ENCODE measurements at places on chromosomes 11 and 22. TPM values are rescaled to one million over a fixed set of nuclear protein-coding genes. Genes with fewer than 3 reads are reported as not detected.

DNA sequence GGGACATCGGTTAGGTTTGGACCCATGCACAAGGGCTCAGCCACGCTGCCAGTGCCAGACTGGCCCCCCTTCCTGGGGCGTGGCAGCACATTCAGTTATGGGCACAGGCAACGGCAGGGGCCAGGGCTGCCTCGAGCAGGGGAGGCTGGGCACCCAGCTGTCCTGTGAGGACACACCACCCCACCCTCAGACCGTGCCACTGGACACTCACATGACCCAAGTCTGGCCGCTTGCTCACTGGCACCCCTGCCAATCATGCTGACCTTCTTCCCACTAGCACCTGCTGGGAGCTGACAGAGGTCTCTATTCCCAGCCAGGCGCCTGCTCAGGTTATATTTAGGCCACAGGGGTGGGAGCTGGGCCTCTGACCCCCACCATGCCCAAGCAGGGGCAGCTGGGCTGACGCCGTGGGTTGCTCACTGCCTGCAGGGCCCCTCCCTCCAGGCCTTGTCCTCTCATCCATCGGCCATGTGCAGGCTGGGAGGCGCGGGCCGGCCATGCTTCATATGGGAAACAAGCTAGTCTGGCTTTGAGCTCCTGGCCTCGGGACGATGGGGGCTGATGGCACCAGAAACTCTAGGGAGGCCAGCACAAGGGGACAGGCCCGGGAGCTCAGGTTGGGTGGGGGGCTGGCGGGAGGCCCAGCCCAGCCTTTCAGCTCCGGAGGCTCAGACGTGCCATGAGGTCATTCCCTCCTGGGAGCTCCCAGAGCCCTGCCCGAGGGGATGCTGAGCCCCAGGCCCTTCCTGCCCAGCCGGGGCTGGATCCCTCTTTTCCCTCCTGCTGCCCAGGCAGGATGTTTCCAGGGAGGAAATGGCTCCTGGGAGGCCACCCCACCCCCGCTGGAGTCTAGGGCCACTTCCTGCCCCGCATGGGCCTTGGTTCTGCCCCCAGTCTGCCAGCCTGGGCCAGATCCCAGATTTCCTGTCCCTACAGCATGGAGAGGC lies 15.2 kb upstream of the TBX1 start:
- no peak for DNase-seq

DNA sequence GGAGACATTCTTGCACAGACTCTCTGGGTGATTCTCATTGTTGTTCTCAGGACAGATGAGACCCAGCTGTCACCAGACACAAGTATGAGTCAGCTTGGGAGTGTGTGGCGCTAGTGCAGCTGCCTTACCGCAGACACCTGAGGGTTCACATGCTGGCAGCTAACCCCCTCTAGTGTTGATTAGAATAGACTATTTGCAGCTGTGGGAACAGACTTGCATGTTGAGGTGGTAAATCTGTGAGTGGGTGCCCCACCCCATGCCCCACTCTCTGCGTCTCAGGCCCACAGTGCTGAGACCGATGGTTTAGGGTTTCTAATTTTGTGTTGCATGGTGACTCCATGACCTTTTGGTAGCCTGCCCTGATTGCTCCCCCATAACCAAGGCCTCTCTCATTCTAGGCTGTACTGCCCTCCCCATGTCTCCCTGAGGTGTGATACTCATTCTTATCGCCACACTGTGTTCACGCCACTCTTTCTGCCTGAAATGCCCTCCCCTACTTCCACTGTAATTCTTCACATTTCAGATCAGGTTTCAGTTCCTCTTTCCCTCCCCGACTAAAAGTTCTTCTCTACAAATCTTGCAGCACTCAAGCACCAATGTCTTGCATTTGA lies 73.7 kb upstream of the KIRREL3 start:
- peak; percentile 72 for DNase-seq

Gene FOLH1
- total RNA-seq: not detected

GRCh38 chr22:26718905-26719304 lies 61.5 kb downstream of the MIAT start:
- DNase-seq: peak; percentile 91

- no peak for DNase-seq
These were observed 25.9 kb downstream of the MRGPRG start for GRCh38 chr11:3192511-3193372.

DNA sequence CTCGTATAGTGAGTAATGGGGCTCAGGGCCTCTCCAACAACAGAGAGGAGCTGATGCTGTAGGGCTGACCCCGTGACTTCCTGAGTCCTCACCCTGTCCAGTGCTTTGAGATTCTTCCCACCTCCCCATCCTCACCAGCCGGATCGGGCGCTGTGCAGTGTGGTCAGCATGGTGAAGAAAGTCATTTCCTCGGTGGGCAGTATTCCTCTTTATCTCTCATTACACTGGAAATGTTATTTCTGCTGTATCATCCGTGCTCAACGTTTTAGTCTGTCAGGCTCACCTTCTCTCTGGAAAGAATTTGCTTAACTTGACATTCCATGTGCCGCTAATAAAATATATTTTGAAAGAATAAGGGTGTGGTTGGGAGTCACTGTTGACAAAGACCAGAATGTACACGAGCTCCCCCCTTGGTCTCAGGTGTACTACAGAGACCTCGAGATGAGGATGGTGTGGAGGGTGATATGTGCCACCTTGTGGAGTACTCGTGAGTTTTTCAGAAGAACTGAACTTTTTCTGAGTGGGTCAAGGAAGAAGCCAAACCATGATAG lies 25.7 kb upstream of the SCGB1A1 start:
- DNase-seq: no peak

Gene PHLDA2
- 4.4 TPM for total RNA-seq
